ENCODE measurements at places on chromosomes 16 and 17.
A peak's percentile ranks its signal among the peaks of the same experiment; 100 is the strongest.

GRCh38 chr17:79996291-79996690, 39.4 kb downstream of the TBC1D16 start:
- no peak for DNase-seq
- no peaks in the 10 kb centered on the region for H3K27me3 ChIP-seq
- peak overlapping the region; percentile 29 for H3K4me3 ChIP-seq
- H3K27ac ChIP-seq = peak overlapping the region; percentile 61
- H3K4me1 ChIP-seq = peaks cover 53% of the 10 kb centered on the region

DNA sequence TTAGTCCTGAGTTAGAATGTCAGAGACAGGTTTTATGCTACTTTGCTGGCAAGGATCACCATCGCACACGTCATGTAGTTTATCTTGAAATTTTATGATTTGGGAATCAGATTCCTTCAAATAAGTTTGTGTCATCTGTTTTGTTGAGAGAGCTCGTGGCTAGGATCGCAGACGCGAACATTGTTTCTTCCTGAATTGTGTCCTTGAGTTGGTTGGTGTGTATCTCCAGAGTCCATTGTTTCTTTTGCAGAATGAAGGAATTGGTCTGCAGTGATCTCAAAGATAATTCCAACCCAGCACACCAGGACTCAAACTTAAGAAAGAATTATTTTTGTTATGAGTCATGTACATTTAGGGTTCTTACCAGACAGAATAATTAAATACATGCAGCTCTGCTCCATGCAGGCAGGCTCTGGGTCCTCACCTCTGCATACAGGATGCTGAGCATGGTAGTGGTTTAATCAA, 51.6 kb downstream of the PRKCA start:
- H3K4me3 ChIP-seq = no peak overlapping the region

- no peaks in the 10 kb centered on the region for H3K4me1 ChIP-seq
- no peak overlapping the region for H3K4me3 ChIP-seq
- no peak for DNase-seq
- H3K27ac ChIP-seq = no peak overlapping the region
Observed at GRCh38 chr17:70021726-70022125, 53.3 kb upstream of the KCNJ16 start.

DNA sequence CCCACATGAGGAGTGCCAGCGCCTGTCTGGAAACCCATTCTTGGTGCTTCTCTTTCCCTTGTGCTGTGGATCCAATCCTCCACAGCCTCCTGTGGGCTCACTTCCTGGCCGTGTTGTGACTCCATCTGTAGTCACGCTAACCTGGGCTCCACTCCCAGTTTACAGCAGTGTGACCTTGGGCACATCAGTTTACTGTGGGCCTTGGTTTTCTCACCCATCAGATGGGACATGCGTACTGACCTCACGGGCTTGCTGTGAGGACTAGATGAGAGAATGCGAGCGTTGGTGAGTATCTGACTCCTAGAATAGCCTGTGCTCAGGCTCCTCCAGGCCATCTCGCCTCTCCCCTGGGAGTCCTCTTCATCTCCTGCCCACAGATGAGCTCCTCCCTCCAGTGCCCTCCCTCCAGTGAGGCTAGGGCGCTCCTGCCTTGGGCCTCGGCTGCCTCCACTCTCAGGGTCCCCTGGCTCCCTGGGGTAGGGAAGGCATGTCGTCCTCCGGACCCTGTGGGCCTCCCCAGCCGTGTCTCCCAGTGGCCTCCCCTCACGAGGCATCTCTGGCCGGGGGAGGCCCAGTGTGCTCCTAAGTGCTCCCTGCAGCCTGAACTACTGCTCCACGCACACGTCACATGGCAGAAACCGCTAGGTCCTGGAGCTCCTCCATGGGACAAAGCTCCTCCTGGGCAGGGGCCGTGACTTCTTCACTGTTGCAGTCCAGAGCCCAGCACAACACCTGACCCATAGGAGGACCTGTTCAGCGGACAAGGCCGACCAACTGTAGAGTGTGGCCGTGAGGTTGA, 5.2 kb upstream of the FOXJ1 start:
- no peaks in the 10 kb centered on the region for H3K27me3 ChIP-seq
- peak overlapping the region; percentile 77 for H3K27ac ChIP-seq
- peak overlapping the region; percentile 26 for H3K4me3 ChIP-seq
- no peaks in the 10 kb centered on the region for H3K36me3 ChIP-seq
- peaks cover 63% of the 10 kb centered on the region for H3K4me1 ChIP-seq
- DNase-seq = no peak

- peak; percentile 25 for DNase-seq
- H3K27me3 ChIP-seq = no peaks in the 10 kb centered on the region
- peaks cover 16% of the 10 kb centered on the region for H3K36me3 ChIP-seq
- H3K4me1 ChIP-seq = peaks cover 4% of the 10 kb centered on the region
- H3K27ac ChIP-seq = no peak overlapping the region
- no peak overlapping the region for H3K4me3 ChIP-seq
Observed at GRCh38 chr17:80279895-80280294, 19.2 kb downstream of the RNF213 start.
